ENCODE measurements at places on chromosomes 13 and 19.

DNA sequence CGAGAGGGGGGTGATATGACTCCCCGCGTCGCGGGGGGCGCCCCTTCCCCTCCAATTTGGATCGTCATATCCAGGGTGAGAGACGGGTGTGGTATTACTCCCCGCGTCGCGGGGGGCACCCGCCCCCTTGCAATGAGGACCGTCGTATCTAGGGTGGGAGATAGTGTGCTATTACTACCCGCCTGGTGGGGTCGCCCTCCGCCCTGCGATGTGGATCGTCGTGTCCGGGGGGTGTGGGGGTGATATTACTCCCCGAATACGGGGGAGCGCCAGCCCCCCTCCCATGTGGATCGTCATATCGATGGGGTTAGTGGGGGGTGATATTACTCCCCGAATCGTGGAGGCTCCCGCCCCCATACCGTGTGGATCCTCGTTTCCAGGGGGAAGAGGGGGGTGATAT is 29.2 kb upstream of the RGCC start:
- peak; percentile 53 for DNase-seq

- no peak for DNase-seq
Measured at GRCh38 chr19:46193678-46194077, 35.9 kb upstream of the IGFL1 start.

DNA sequence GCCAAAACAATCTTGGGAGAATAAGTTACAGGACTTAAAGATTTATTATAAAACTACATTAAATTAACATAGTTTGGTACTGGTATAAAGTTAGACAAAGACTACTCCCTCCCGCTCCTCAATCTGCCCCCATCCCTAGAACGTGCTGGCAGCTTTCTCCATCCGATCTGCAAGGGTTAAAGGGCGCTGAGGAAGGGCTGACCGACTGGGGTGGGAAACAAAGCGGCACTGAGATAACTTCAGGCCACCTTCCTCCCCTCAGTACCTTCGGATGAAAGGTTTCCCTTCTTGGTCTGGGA is 790 bp upstream of the SUGT1 start:
- no peak for DNase-seq

- DNase-seq, result peak; percentile 5
Measured at GRCh38 chr13:27079421-27079958, 92.1 kb downstream of the USP12 start.

Data from neural progenitor cell (in vitro differentiated cells).